ENCODE measurements at places on chromosomes 3 and 15. TPM values are rescaled to one million over a fixed set of nuclear protein-coding genes. Genes with fewer than 3 reads are reported as not detected.
A peak's percentile ranks its signal among the peaks of the same experiment; 100 is the strongest.

- peaks cover 7% of the 10 kb centered on the region for H3K27me3 ChIP-seq
- H3K27ac ChIP-seq: no peak within 1 kb of the TSS
- H3K4me3 ChIP-seq: peak within 1 kb of the TSS; percentile 36
- H3K4me1 ChIP-seq: no peaks in the 10 kb centered on the region
- no peak for DNase-seq
Observed at GRCh38 chr3:3799173-3800079, at the start of gene LRRN1. TSS of gene LRRN1 (plus strand) at chr3:3799431. CDS start at chr3:3844642, 45,211 bp downstream.

DNA sequence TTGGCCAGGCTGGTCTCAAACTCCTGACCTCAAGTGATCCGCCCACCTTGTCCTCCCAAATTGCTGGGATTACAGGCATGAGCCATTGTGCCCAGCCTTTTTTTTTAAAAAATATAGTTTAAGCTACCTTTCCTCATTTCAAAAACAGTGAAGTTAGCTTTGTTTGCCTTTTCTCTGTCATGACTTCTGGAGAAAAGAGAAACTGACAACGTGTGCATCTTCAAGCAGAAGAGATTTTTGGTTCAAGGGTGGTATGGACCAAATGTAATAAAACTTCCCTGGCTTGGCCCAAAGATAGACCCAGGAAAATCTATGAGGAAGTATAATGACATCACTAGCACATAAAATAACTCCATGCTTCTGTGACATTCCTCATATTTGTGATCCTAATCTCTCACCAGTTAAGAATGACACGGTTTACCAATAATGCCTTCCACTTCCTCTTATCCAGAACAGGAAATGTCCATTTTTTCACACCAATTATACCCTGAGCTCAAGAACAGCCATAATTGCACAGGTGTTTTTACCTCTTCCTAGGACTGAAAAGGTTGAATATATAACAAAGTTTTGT is 781.2 kb upstream of the NR2F2 start:
- H3K4me3 ChIP-seq: no peak overlapping the region
- H3K27ac ChIP-seq: no peak overlapping the region
- no peaks in the 10 kb centered on the region for H3K36me3 ChIP-seq
- no peaks in the 10 kb centered on the region for H3K4me1 ChIP-seq

DNA sequence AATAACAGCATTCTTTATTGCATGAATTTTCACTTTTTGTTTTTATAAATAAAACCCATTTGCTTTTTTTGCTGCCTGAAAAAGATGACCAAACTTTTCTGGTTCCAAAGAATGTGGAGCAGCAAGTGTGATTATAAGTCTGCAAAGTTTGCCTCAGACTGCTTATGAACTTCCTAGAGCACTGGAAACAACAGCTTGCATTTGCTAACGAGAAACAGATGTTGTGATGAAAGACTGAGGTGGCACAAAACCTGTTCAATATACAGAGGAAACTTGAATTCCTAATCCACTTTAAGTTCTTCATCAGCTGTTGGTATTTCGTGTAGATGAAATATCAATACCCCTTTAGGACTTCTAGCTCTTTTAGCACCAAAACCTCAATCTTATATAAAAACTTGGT is 9.3 kb downstream of the ZPLD1 start:
- H3K36me3 ChIP-seq: no peaks in the 10 kb centered on the region
- no peak for DNase-seq
- H3K27ac ChIP-seq: no peak overlapping the region
- no peaks in the 10 kb centered on the region for H3K4me1 ChIP-seq
- H3K4me3 ChIP-seq: no peak overlapping the region
- no peaks in the 10 kb centered on the region for H3K27me3 ChIP-seq

- H3K4me3 ChIP-seq: peak overlapping the region; percentile 4
- no peaks in the 10 kb centered on the region for H3K36me3 ChIP-seq
- H3K4me1 ChIP-seq: peaks cover 26% of the 10 kb centered on the region
- H3K27me3 ChIP-seq: no peaks in the 10 kb centered on the region
- peak overlapping the region; percentile 92 for H3K27ac ChIP-seq
- DNase-seq: no peak
Observed at GRCh38 chr15:52021128-52021671, 2.2 kb downstream of the MAPK6 start.

GRCh38 chr3:108862865-108863798 is 40.5 kb downstream of the TRAT1 start:
- no peaks in the 10 kb centered on the region for H3K27me3 ChIP-seq
- no peak overlapping the region for H3K4me3 ChIP-seq
- no peak for DNase-seq
- H3K4me1 ChIP-seq: no peaks in the 10 kb centered on the region
- H3K27ac ChIP-seq: no peak overlapping the region
- no peaks in the 10 kb centered on the region for H3K36me3 ChIP-seq

DNA sequence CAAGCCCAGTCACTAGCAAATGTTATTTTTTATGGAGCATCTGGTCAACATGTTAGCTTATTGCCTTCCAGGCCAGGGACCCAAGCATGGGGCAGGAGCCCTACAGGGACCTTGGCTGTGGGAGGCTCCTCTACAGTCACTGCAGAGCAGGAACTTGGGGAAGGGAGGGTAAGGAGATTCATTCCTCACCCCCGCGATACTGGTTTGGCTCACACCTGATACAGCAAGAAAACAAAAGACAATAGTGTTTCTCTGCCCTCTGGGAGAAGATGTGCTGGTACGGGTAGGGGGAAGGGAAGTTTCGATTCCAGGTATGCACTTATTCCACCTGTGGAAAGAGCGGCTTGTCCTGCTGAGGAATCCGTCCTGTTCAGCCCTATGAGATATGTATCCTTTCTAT is 77.6 kb downstream of the SLC12A8 start:
- H3K27ac ChIP-seq: no peak overlapping the region
- no peak overlapping the region for H3K4me3 ChIP-seq
- peaks cover 10% of the 10 kb centered on the region for H3K4me1 ChIP-seq
- no peaks in the 10 kb centered on the region for H3K27me3 ChIP-seq
- no peaks in the 10 kb centered on the region for H3K36me3 ChIP-seq

GRCh38 chr3:144018776-144019175 is 47.2 kb downstream of the DIPK2A start:
- H3K4me1 ChIP-seq: no peaks in the 10 kb centered on the region
- H3K36me3 ChIP-seq: no peaks in the 10 kb centered on the region
- H3K4me3 ChIP-seq: no peak overlapping the region
- no peak overlapping the region for H3K27ac ChIP-seq
- no peaks in the 10 kb centered on the region for H3K27me3 ChIP-seq
- DNase-seq: no peak

- H3K4me1 ChIP-seq: peaks cover 26% of the 10 kb centered on the region
- DNase-seq: no peak
- H3K27me3 ChIP-seq: no peaks in the 10 kb centered on the region
- no peak overlapping the region for H3K27ac ChIP-seq
Observed at GRCh38 chr3:16927485-16927884, 42.7 kb downstream of the PLCL2 start.

DNA sequence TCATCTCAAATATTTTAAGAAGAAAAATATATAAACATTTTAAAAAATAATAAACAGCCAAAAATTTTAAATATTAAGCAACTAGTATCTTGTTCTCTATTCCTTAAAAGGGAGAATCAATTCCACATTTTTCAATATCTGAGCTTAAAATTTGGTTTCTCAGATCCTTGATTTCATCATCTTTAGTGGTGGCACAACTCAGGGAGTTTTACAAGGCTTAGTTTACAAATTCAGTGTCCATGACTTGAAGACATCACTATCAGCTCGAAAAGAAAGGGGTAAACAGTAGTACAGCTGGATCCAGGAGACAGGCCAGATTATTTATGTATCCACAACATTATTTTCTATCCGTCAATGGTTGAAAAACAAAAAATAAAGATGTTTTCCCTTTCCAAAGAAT is 11.6 kb downstream of the IGF2BP2 start:
- no peaks in the 10 kb centered on the region for H3K4me1 ChIP-seq
- no peak for DNase-seq
- H3K36me3 ChIP-seq: no peaks in the 10 kb centered on the region
- H3K27me3 ChIP-seq: no peaks in the 10 kb centered on the region
- H3K27ac ChIP-seq: no peak overlapping the region
- H3K4me3 ChIP-seq: no peak overlapping the region

DNA sequence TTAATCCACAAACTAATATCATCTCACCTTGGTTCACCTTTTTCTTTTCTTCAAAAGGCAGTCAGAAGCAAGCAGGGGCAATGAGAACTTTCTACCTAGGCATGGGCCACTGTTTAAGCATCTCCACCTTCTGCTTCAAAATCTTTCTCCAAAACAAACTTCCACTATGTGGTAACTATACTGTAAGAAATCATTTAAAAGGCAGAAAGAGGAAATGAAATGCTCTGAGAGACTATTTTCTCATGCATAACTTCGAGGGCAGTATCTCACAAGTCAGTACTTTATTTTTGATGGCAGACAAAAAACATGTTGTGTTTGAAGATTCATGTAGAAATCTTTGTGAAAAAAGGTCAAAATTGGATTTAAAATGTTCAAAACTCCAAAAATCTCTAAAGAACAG is 419.7 kb downstream of the ZBTB20 start:
- H3K27ac ChIP-seq: no peak overlapping the region
- no peaks in the 10 kb centered on the region for H3K27me3 ChIP-seq
- H3K36me3 ChIP-seq: no peaks in the 10 kb centered on the region
- no peak overlapping the region for H3K4me3 ChIP-seq

DNA sequence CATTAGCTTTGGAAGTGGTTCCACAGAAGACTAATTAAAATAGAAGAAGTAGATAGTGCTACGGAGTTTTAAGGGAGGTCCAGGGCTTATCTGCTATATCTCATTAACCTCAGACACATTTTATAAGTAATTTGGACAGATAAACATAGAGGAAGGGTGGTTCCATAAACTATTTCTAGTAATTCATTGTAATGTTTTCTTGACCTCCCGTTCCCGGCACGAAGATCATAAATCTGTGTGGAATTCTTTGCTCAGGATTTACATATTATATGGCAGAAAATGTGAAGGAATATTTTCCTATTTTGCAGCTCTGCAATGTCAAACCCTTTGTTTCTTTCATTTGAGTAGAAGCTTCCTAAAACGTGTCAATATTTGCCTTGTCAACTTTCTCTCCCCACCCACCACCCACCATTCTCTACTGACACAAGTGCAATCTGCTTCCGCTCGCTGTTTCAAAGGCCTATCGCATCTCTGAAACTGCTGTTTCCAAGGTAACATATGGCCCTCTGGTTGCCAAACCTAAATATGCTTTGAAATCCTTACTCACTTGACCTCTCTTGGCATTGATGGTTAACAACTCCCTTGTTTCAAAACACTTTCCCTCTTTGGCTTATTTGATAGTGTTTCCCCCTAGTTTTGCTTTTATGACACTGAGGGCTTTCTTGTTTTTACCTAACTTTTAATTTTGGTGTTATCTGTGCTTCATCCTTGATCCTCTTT is 21.4 kb upstream of the PLSCR5 start:
- H3K27ac ChIP-seq: no peak overlapping the region
- no peak for DNase-seq
- no peaks in the 10 kb centered on the region for H3K27me3 ChIP-seq
- H3K36me3 ChIP-seq: no peaks in the 10 kb centered on the region
- no peaks in the 10 kb centered on the region for H3K4me1 ChIP-seq

DNA sequence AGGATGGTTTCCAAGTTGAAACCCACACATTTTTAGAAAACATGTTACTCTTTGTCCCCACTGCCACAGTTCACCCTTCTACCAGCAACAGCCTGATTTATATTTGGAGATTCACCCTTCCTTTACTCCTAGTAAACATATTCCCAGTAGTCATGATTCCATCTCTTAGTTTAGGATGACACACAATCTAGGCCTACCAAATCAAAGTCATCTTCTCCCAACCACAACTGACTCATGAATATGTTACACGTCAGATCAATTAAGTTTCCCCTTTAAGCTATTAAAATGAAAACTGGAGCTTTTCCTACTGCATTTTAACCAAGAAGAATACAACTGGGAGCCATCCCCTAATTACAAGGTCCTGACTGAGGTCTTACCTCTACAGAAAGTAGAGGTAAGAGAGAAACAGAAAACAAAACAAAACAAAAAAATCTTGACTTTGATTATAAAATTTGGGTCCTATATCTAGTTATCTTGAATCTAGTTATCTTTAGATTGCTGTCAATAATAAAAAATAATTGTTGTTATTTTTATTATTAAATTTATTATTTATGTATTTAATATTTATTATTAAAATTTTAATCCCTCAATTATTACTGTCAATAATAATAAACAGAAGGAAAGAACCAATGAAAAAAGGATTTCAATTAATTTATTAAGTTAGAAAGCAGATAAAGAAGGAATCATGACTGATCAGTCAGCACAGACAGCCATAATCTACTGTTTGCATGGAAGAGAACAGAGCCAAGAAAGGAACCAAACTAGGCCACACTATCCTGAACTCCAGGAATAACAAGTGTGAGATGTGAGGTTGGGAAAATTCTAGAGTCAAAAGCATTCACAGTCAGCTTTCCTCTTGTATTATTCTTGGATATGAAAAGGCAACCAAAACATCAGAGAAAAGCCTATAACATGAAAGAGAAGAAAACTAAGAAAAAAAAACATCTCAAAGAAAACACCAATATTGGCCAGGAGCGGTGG is 12.5 kb downstream of the DPH6 start:
- no peaks in the 10 kb centered on the region for H3K27me3 ChIP-seq
- no peak overlapping the region for H3K4me3 ChIP-seq
- no peaks in the 10 kb centered on the region for H3K4me1 ChIP-seq
- DNase-seq: no peak
- H3K27ac ChIP-seq: no peak overlapping the region

- H3K4me3 ChIP-seq: no peak overlapping the region
- no peaks in the 10 kb centered on the region for H3K27me3 ChIP-seq
- H3K27ac ChIP-seq: no peak overlapping the region
- no peak for DNase-seq
Observed at GRCh38 chr3:107450254-107450893, 72.4 kb upstream of the BBX start.

GRCh38 chr3:71491154-71491752 is 92.3 kb downstream of the FOXP1 start:
- H3K27ac ChIP-seq: no peak overlapping the region
- H3K4me1 ChIP-seq: peaks cover 6% of the 10 kb centered on the region
- DNase-seq: no peak

DNA sequence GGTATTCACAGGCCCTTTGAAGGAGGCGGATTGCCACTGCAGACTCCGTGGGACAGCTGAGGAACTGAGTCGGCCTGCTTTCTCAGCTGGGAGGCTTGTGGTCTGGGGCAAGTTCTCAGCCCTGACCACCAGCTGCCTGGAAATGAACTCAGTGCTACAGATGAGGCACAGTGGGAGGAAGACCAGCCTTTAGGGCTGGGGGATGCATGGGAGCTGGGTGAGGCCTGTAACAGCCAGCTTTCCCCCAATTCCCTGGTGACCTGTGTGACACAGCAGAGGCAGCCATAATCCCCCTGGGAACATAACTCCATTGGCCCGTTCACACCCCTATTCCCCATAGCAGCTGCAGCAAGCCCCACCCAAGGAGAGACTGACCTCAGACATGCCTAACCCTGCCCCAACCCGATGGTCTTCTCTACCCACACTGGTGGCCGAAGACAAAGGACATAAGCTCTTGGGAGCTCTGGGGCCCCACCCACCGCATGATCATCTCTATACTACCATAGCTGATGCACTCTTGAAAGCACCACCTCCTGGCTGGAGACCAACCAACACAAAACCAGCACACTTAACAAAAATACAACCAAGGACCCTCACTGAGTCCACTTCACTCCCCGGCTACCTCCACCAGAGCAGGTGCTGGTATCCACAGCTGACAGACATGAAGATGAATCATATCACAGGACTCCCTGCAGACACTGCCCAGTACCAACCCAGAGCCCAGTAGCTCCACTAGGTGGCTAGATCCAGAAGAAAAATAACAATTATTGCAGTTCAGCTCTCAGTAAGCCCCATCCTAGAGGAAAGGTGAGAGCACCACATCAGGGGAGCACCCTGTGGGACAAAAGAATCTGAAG is 24.9 kb downstream of the ZMAT3 start:
- DNase-seq: no peak
- no peaks in the 10 kb centered on the region for H3K36me3 ChIP-seq
- no peaks in the 10 kb centered on the region for H3K4me1 ChIP-seq
- H3K27ac ChIP-seq: no peak overlapping the region
- no peak overlapping the region for H3K4me3 ChIP-seq

DNAH12 gene
- 0.08 TPM for total RNA-seq

MEGF11 gene
- total RNA-seq: not detected

FOXB1 gene
- not detected for total RNA-seq
